Activated naive CD4-positive, alpha-beta T cell treated with anti-CD3 and anti-CD28 coated beads, Interleukin-2, amount 10 ng/mL, durations not matched to agents 5 hours and 36 hours (primary cell): ENCODE measurements at places on chromosomes 5 and 9. TPM values are rescaled to one million over a fixed set of nuclear protein-coding genes. Genes with fewer than 3 reads are reported as not detected.

Gene IL9
- total RNA-seq: not detected

Gene SV2C
- total RNA-seq: 0.03 TPM

Gene CCDC152
- total RNA-seq: 4.2 TPM

Gene CDKN2B-AS1
- 6.4 TPM for total RNA-seq

Gene C1QTNF2
- total RNA-seq: not detected

Gene IL13
- 2.7 TPM for total RNA-seq

Gene C5orf58
- total RNA-seq: not detected

Gene KLHL3
- 25.4 TPM for total RNA-seq

Gene GABRA6
- total RNA-seq: not detected

Gene GTF2H2
- total RNA-seq: 32.3 TPM

Gene ELP1
- total RNA-seq: 24.3 TPM

Gene BTNL3
- total RNA-seq: not detected

Gene DPYSL3
- total RNA-seq: not detected

Gene SCAI
- total RNA-seq: 10.9 TPM

Gene CNTFR
- total RNA-seq: not detected

Gene PPP3R2
- total RNA-seq: not detected

Gene PCDHB4
- total RNA-seq: not detected

Gene TRPM3
- total RNA-seq: not detected

Gene CLIC3
- 4.5 TPM for total RNA-seq

Gene BRINP1
- not detected for total RNA-seq

Gene PCDHB6
- total RNA-seq: not detected

Gene PCDHGA11
- total RNA-seq: not detected

Gene FBLL1
- total RNA-seq: 0.30 TPM

Gene TRIM32
- total RNA-seq: 22.2 TPM

Gene FAXDC2
- not detected for total RNA-seq

Gene BTNL9
- total RNA-seq: not detected

Gene FOXD4L3
- not detected for total RNA-seq

Gene AHRR
- total RNA-seq: 10.2 TPM

Gene ZDHHC11B
- 0.24 TPM for total RNA-seq

Gene TRIM14
- 90.0 TPM for total RNA-seq

Gene RFX3
- total RNA-seq: 13.3 TPM

Gene KCNMB1
- not detected for total RNA-seq

Gene SLC23A1
- 0.48 TPM for total RNA-seq

Gene ALDH1A1
- total RNA-seq: not detected
